HFFc6 (cell line): ENCODE measurements at places on chromosomes 4 and X. TPM values are rescaled to one million over a fixed set of nuclear protein-coding genes. Genes with fewer than 3 reads are reported as not detected.

- DNase-seq, result no peak
These were observed 456.2 kb downstream of the FAT4 start for GRCh38 chr4:125770814-125771398.

DNA sequence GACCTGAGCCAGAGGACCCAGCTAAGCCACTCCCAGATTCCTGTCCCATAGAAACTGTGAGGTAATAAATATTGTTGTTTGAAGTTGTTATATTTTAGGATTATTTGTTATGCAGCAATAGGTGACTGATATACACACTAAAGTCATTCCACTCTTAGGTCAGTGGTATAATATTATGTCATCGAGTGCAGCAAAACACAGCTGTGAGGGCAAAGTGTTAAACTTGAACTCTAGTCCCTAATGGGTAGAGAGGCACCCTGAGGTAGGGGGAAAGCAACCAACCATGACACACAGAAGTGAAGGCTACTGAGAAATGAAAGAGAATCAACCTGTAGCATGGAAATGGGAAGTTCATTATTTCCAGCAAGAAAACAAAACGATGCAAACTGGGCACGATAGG is 66.6 kb downstream of the ATXN3L start:
- no peak for DNase-seq

DNA sequence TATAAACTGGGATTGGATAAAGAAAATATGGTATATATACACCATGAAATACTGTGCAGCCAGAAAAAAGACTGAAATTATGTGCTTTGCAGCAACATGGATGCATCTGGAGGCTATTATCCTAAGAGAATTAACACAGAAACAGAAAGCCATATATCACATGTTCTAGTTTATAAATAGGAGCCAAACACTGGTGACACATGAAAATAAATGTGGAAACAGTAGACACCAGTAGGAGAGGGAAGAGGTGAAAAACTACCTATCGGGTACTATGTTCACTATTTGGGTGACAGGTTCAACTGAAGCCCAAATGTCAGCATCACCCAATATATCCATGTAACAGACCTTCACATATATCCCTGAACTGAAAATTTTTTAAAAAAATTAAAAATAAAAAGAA is 725.1 kb downstream of the C4orf33 start:
- no peak for DNase-seq

DNA sequence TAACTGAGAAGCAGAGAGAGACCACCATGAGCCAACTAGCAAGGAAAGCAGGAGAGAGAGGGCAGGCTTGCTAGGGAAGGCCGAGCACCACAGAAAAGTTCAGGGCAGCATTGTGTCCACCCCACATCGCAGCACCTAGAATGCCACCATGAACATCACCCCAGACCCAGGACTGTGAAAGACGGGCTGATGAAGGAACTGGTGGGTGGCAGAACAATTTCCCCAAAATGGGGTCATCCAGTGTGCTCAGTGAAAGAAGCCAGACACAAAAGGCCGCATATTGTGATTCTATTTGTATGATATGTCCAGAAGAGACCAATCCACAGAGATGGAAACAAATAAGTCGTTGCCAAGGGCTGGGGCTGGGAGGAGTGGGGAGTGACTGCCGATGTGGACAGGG is 16.8 kb downstream of the PNMA6E start:
- no peak for DNase-seq

- peak; percentile 19 for DNase-seq
These were observed 898 bp downstream of the UBQLN2 start for GRCh38 chrX:56564164-56564885.

DNA sequence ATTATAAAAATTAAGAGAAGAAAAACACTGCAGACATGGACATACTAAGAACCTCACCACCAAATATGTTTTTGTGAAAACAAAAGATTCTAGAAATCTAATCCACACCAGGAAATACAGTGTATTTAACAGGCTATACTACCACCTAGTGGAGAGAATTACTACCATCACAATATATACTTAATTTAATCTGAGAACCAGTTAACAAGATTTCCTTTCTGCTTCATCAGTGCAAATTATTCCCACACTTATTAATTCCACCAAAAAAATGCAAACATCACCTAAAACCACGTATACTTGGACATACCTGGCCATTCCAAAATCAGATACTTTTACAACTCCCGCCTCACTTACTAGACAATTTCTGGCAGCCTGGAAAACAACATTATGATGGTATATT is 7.0 kb upstream of the TXK start:
- peak; percentile 41 for DNase-seq

DNA sequence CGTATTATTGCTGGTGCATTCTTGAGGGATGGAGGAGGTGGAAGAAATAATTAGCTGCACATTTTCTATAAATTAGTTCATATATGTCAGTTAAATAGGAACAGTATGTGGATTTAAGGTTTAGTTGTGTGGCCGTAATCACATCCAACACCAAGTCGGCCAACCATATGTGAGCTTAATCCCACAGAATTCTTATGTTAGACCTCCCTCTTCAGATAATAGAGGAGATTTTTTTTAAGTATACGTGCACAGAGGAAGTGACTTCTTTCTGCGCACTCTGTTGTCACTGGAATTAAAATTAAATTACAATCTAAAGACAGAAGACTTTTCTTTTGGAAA is 2.1 kb downstream of the SEPTIN11 start:
- DNase-seq, result no peak

- no peak for DNase-seq
These were observed 131.0 kb downstream of the ATXN3L start for GRCh38 chrX:13188731-13189309.

- DNase-seq, result no peak
These were observed 331.1 kb upstream of the CPEB2 start for GRCh38 chr4:14671146-14671545.

DNA sequence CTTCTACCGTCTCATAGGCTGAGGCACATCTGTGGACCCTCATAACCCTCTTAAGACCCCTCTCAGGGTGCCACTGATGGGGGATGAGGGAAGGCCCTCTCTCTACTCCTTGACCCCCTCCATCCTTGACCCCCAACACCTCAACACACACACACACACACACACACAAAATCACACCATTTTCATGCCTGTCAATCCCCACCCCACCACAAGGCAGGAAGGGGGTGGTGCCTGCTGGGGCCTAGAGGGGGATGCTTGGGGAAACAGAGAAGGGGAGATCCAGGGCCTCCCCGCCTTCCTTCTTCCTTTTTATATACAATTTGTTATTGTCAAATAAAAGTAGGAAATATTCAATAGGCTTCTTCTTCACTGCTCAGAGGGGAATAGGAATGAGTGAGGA is 1.2 kb upstream of the EBP start:
- DNase-seq, result no peak

GRCh38 chr4:180827232-180828009 is 1415.8 kb upstream of the TENM3 start:
- DNase-seq, result peak; percentile 2

GRCh38 chrX:143757887-143758286 is 37.3 kb upstream of the SPANXN2 start:
- DNase-seq, result no peak

DNA sequence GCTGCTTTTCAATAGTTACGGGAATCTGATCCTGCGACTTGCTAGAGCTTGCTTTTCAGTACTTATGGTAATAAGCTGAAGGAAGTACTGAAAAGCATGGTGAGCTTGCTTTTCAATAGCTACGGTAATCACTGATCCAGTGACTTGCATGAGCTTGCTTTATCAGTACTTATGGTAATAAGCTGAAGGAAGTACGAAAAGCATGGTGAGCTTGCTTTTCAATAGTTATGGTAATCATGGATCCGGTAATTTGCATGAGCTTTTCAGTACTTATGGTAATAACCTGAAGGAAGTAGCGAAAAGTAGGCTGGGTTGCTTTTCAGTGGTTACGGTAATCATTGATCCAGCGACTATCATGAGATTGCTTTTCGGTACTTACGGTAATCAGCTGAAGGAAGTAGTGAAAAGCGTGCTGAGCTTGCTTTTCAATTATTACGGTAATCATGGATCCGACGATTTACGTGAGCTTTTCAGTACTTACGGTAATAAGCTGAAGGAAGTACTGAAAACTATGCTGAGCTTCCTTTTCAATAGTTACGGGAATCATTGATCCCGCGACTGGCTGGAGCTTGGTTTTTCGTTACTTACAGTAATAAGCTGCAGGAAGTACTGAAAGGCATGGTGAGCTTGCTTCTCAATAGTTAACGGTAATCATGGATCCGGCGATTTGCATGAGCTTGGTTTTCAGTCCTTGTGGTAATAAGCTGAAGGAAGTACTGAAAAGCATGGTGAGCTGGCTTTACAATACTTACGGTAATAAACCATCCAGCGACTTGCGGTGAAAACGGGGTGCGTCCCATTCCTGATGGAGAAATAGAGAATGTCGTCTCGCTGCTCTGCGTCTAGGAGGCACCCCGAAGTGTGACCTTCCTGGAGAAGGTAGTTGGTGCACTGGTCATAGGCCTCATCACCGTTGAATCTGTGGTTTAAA is 6.5 kb downstream of the CRLF2 start:
- DNase-seq, result peak; percentile 86

DNA sequence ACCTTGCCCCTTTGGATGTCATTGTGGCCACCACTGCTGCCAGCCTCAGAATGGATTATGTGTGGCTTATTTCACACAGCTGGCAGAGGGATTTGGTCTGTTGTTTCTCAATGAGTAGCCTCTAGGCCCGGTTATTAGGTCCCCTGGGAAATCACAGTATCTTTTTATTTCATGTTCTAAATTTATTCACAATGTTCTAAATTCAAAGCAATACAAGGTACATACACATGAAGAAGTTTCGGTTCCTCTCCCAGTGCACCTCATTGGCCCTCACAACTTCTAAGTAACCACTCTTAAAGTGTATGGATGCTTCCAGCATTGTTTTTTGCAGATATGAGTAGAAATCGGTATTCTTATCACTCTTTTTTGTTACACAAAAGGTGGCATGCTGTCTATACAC is 262.7 kb downstream of the RCHY1 start:
- no peak for DNase-seq

DNA sequence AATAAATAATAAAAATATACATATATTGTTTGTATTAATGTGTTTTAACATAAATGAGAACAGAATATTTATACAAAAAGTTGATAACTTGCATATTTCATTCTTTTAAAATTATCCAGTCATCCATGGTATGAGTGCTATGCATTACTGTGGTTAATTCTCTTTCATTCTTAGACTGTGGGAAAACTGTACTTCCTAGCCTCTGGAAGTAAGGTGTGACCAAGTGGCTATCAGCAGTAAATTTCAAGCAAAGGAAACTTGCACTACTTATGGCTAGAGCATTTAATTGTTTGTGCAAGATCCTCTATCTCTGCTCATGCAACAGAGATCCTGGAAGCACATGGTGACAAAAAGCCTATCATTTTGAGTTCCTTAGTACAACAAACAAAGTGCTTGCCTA is 1054.5 kb upstream of the PABPC4L start:
- peak; percentile 38 for DNase-seq

DNA sequence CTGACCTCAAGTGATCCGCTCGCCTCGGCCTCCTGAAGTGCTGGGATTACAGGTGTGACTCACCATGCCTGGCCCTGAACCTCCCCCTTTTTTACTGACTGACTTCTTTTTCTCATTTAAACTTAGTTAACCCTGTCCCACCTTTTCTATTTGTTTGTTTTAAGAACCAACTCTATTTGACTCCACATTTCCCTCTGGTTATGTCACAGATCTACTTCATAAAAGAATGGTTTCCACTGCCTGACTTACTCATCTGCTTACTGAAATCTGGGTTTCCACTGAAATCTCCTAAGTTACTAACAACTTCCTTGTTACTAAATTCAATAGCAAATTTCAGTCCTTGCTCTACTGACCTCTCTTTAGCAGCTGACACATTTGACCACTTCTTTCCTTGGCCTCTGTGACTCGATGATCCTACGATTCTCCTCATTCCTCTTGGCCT is 28.0 kb upstream of the NSUN7 start:
- DNase-seq, result peak; percentile 32

DNA sequence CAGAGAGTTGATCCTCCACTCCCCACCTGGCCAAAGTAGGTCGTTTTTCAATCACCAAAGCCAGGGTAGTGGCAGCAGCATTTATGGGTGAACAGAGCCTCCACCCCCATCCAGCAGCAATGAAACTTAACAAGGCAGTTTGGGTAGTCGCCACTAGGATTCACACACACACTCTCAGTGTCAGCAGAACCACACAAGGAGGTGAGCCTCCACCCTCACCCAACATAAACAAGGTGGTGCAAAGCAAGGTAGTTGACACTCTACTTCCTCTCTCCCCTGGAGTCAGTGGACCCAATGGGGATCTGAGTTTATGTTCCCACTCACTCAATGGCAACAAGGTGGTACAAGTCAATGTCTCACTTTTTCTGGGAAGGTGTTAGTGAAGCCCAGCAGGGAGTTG is 50.4 kb upstream of the CCDC149 start:
- no peak for DNase-seq

- no peak for DNase-seq
These were observed 143.0 kb downstream of the TSPAN5 start for GRCh38 chr4:98515470-98515809.

- peak; percentile 31 for DNase-seq
These were observed 73.5 kb upstream of the RAP2C start for GRCh38 chrX:132292793-132293192.

- DNase-seq, result peak; percentile 46
These were observed 25.6 kb upstream of the SPP1 start for GRCh38 chr4:87949961-87950360.

GRCh38 chrX:115989686-115990085 is 180.9 kb upstream of the AGTR2 start:
- no peak for DNase-seq

- DNase-seq, result no peak
These were observed 104.2 kb downstream of the ANK2 start for GRCh38 chr4:113153529-113154101.

- no peak for DNase-seq
These were observed 74.6 kb upstream of the PRDX4 start for GRCh38 chrX:23592741-23593140.

DNA sequence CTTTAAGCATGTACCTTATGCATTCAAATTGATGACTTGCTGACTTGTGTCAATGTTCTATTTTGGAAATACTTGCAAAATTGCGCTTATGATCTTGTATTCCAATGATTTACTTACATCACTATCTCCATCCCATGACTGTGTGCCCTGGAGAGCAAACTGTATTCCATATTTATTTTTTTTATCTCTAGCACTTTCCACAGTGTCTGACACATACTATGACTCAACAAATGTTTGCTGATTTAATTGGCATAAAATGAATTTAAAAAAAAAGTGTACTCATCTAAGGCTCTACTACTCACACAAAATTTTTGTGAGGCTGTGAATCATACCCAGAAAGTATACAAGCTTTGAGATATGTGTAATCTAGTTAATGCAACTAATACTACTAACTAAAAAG is 1066.8 kb upstream of the ADGRL3 start:
- DNase-seq, result no peak

SYN1 gene
- total RNA-seq, result 0.05 to 0.22 TPM in 2 of 3 replicates, not detected in the other

SMARCA1 gene
- 65.4 to 71.7 TPM (median 65.9 TPM) in 3 replicates for total RNA-seq

LRP2BP gene
- total RNA-seq, result 0.13 to 0.33 TPM (median 0.26 TPM) in 3 replicates

MAGEE2 gene
- total RNA-seq, result not detected in 3 replicates

SSX3 gene
- not detected in 3 replicates for total RNA-seq

GAGE2A gene
- total RNA-seq, result not detected in 2 replicates

CSN1S1 gene
- not detected in 3 replicates for total RNA-seq

XAGE2 gene
- not detected in 2 replicates for total RNA-seq

TMPRSS11A gene
- not detected in 3 replicates for total RNA-seq

AFF2 gene
- not detected in 2 replicates for total RNA-seq

MGAT4D gene
- not detected in 3 replicates for total RNA-seq

STAG2 gene
- 39.8 to 48.6 TPM (median 42.6 TPM) in 3 replicates for total RNA-seq

OTUD6A gene
- not detected in 3 replicates for total RNA-seq

CXorf58 gene
- not detected in 3 replicates for total RNA-seq
